ENCODE measurements at places on chromosomes 16 and 17. TPM values are rescaled to one million over a fixed set of nuclear protein-coding genes. Genes with fewer than 3 reads are reported as not detected.

DNA sequence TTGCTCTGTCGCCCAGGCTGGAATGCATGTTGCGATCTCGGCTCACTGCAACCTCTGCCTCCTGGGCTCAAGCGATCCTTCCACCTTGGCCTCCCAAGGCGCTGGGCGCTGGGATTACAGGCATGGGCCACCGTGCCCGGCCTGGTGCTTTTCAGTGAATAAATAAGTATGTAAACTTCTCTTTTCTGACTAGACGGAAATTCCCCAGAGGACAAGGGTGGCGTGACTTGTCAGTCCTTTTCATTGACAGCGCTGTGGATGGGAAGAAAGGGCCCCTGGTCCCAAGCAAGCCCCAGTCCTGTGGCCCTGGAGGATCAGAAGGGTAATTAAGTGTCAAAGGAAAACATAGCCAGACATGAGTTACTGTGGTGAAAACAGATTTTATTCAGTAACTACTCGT is 9.6 kb upstream of the SPN start:
- no peak for DNase-seq

Gene KRTAP4-3
- total RNA-seq: not detected

GRCh38 chr16:66485376-66485775 is 58.3 kb downstream of the BEAN1 start:
- DNase-seq: peak; percentile 13

Gene GAST
- not detected for total RNA-seq

Gene SOST
- total RNA-seq: not detected

DNA sequence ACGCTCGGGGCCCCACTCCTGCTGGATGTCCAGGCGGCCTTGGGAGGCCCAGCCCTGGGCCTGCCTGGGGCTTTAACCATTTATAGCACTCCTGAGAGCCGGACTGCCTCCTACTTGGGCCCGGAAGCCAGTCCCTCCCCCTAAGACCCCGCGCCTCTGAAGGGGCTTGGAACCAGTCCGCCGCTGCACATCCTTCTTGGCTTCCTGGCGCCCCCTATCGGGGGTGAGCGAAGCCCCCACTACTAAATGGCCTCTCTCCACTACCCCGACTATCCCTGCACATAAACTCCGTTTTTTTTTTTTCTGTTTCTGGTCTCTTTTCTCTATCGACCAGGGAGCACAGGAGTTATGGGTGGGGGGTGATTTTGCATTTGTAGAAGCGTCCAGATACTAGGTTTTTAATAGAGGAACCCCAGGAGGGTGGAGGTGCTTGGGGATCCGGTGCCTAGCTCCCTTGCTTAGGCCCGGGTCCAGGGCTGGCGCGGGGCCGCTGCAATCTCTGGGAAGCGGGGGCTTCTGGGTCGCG is 633 bp upstream of the NOL3 start:
- peak; percentile 69 for DNase-seq

- DNase-seq: peak; percentile 35
Measured at GRCh38 chr16:3235856-3236669, 1.1 kb upstream of the ZNF200 start.
